ENCODE measurements at places on chromosomes 5 and 9.

DNA sequence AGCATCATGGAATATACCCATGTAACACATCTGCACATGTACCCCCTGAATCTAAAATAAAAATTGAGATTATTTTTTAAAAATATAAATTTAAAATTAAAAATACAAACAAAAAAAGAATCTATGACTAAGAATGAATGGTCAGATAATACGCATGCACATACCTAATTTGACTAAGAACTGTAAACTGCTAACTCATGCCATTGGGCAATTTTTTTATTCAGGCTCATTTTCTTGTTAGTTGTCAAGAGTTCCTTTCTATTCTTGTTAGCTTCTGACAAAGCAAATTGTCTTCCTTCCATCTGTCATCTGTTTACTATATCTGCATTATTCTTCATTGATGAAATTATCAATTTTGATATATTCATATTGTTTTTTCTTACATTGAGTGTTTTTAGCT lies 69.5 kb upstream of the HAND1 start:
- DNase-seq, result no peak

GRCh38 chr5:74261866-74262265 lies 378.7 kb downstream of the ENC1 start:
- no peak for DNase-seq

DNA sequence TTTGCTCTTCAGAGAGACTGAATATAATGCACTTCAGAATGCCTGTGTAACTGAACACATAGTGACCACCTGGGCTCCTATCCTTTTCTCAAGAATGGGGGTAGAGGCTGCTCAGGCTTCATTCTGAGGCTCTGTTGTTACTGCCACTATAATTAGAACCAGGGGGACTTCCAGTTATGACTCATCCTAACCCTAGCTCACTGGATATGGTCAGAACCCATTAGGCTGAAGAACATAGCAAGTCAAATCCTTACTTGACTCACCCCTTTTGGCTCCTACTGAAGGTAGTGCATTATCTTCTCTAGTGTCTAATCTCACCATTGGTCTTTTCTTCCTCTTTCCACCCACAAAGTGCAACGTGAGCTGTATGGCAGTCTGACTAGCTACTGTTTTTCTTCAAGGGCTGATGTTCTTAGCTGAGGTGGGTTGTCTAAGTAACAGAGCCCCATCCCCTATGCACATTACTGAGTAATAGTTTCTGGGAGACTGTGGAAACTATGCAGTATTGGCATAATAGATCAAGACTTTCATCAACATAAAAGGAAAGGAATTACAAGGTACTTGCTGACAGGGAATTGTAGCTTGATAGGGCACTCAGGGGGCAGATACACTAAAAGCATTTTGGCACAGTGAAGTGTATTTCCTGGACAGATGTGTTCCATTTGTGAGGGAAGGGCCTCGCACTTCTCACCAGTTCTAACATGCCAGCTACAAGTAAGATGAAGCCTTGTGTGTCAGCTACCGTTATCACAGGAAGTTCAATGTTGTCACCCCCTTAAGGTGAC lies 431.0 kb upstream of the MEF2C start:
- peak; percentile 12 for DNase-seq

- no peak for DNase-seq
These were observed 168.1 kb downstream of the GRIA1 start for GRCh38 chr5:153658606-153659005.

DNA sequence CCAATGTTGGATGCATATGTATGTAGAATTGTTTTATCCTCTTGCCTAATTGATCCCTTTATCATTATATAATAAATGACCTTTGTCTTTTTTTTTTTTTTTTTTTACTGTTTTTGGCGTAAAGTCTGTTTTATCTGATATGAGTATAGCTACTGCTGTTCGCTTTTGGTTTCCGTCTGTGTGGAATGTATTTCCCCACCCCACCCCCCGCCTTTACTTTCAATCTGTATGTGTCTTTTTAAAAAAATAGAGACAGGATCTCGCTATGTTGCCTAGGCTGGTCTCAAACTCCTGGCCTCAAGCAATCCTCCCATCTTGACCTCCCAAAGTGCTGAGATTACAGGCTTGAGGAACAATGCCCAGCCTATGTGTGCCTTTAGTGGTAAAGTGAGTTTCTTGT lies 11.3 kb downstream of the AHRR start:
- DNase-seq, result no peak

DNA sequence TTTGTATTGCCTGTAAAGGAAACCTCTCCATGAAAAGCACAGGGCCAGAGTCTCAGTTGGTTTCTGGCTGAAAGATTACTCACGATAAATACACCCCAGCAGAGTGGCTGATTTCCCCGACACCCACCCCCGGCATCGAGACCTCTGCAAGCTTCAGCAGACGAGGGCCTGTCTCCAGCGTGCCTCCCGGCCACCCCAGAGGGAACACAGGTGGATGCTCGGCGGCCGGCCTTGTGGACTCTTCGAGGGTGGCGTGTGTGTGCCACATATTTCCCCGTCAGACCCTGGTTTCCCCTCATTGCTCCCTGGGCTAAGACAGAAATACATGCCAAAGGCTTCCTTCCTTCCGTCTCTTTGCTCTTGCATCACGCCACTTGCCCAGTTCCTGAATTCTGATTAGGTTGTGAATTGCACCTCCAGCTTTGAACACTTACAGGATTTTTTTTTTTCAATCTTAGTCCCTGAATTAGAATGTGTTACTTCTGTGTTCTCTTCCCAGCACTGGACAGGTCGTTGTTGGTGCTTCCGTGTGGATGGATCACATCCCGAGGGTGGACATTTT lies 13.6 kb downstream of the IRX1 start:
- DNase-seq, result no peak

- no peak for DNase-seq
These were observed 111.5 kb upstream of the BASP1 start for GRCh38 chr5:17105744-17106418.

DNA sequence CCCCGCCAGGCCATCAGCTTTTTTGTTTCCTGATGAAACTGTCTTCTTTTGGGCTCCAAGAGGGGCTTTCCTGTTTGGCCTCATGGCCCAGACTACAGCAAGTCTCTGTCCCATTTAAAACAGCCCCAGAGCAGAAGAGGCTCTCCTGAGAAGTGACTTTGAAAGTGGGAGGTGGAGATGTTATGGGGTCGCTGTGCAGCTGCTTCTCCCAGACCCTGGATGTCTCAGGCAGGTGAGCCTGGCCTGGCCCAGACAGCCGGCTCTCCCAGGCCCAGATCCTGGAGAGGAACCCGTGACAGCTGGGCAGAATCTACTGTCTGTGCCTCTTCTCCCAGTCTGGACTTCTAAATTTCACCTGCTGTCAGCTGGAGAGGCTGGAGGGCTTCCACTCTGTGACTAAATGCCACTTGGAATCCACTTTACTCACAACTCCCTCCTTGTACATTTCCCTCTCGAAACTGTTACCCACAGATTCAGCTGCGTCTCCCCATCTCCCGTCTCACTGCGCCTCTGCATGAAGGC lies 20.6 kb downstream of the FAM78A start:
- no peak for DNase-seq

GRCh38 chr9:106590759-106591505 lies 272.0 kb upstream of the ZNF462 start:
- DNase-seq, result no peak

DNA sequence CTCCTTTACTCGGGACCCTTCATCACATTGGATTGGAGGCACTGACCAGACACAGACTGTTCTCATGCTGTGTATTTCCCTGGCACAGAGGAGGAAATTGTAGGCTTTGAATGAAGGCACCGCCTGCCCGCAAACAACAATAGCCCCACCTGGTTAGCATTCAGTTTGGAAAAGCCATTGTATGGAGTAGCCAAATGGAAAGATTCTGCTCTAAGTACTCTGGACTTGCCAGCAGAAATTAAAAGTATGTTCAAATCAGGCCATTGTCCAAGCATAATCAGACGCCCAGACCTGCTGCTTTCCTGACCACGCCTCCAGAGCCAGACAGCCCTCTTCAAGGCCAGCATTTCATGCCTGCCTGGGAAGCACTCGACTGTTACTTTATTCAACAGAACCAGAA lies 8.0 kb upstream of the SEMA4D start:
- no peak for DNase-seq

DNA sequence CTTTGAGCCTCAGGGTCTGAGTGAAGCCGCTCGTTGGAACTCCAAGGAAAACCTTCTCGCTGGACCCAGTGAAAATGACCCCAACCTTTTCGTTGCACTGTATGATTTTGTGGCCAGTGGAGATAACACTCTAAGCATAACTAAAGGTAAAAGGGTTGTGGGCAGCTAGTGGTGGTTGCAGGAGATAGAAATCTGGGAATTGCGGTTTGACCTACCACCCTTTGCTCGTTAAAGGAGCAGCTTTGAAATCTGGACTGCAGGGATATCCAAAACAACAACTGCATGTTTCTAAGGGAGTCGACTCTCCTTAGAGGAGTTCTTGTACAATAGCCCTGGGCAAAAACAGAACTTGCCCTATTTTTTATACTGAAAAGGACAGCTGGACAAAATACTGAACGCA lies 19.0 kb downstream of the ABL1 start:
- DNase-seq, result no peak

DNA sequence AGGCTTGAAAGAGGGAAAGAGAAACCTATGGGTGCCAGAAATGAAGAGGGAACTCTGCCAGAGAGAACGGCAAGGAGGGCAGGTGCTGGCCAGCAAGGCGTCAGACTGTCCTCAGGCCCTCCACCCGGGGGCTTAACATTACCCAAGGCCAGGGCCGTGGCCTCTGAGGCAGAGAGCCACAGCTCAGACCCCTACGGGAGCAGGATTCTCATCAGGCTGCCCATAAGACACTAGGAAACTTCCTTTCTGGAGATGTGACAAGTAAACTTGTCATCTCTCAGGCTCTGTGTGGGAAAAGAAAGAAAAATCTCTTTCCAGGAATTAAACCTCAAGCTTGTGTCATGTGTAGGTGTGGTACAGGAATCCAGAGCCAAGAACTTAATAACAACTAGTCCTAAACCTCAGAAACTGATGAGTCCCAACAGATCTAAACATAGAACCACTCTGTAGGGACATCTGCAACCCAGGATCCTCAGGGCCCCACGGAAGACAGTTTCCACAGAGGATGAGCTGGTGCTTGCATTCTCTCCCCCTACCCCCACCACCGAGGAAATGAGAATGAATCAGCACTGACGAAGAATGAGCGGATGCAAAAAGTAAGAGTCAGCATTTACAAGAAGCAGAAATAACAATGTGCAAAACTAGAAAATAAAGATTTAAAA lies 74.3 kb downstream of the DCP2 start:
- peak; percentile 44 for DNase-seq

- DNase-seq, result no peak
These were observed 55.2 kb upstream of the ERBIN start for GRCh38 chr5:65871182-65871581.

DNA sequence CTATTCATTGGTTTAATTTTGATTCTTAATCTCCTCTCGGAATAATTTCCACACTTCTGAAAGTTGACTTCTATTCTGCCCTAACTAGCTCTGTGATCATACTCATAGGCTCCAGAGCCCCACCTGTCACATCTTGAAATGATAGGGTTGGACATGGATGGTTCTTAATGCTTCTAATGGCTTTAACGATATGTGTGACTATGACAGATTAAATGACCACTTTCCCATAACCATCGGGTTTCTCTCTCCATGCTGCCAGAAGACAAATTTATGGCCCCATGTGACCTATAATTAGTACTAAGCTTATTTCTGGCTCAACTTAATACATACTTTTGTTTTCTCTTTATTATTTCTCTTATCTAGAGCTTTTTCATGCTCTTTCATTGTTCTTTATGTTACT lies 251.1 kb upstream of the TUT7 start:
- no peak for DNase-seq

- no peak for DNase-seq
These were observed 828.1 kb upstream of the GRAMD2B start for GRCh38 chr5:125595095-125595494.

DNA sequence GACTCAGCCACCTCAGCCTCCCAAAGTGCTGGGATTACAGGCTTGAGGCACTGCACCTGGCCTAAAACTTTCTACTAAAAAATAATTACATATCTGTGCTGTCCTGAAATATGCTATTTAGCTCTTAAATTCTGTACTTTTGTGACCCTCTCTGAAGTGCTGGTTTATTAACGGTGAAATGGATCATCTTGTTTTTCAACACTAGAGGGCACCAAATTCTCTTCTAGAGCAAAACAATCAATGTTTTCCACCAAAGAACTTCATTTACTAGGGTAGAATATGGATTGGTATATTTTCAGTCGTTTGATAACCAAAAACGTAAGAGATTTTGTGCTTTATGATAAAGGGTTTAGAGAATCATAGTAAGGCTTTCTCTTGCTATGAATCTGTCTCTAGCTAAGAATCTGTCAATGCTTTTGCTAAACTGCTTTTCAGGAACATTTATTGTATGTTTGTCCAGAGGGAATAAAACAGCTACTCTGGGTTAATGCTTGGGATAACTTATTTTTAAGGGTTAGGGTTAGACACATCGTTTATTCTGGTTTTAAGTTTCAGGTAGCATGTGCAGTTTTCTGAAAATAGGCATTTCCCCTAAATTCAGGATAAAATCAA lies 63.6 kb downstream of the RNF180 start:
- peak; percentile 12 for DNase-seq

DNA sequence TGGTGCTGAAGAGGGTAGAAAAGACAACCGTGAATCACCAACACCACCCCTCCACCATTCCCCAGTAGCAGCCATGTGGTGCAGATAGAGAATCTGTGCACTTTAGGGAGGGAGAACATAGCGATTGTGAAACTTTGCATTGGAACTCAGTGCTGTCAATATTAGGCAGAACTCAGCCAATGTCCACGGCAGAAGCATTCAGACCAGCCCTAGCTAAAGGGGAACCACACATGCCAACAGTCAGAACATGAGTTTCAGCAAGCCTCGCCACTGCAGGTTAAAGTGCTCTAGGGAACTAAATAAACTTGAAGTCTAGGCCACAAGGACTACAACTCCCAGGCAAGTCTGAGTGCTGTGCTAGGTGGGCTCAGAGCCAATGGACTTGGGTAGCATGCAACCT lies 38.5 kb upstream of the DEPDC1B start:
- DNase-seq, result no peak

GRCh38 chr9:136328622-136329041 lies 1.3 kb downstream of the GPSM1 start:
- DNase-seq, result no peak

DNA sequence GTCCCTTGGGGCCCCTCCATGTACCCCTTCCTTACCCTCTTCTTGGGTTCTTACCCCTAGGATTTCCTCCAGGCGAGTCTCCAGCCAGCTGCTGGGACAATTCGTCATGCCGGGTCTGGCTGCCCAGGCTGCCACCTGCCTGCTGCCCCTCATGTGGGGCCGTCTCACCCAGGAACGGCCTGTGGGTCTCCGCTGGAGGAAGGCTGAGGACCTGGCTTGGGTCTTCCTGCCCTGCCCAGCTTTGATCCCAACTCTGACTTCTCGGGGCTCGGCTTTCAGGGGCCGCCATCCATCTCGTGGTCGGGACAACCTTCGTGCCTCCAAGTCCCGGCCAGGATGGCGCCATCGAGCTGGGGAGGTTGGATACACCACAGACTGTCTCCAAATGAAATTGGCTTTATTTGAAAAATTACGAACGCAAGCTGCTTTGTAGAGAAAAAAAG lies 38.1 kb downstream of the HMCN2 start:
- no peak for DNase-seq

- DNase-seq, result no peak
These were observed 139.8 kb downstream of the DROSHA start for GRCh38 chr5:31392061-31392460.

- DNase-seq, result no peak
These were observed 2.1 kb downstream of the ARHGEF37 start for GRCh38 chr5:149583394-149583793.

GRCh38 chr9:68560071-68560844 lies 19.6 kb upstream of the TMEM252 start:
- DNase-seq, result peak; percentile 40

GRCh38 chr5:133220851-133221674 lies 169.2 kb downstream of the HSPA4 start:
- DNase-seq, result no peak

- DNase-seq, result no peak
These were observed 13.9 kb downstream of the GOLPH3 start for GRCh38 chr5:32160228-32160627.
